ENCODE measurements at places on chromosomes 1 and 21.

- DNase-seq: no peak
Observed at GRCh38 chr1:107016376-107016978, 40.0 kb upstream of the PRMT6 start.

- peak; percentile 25 for DNase-seq
Observed at GRCh38 chr21:42467140-42467983, 28.7 kb downstream of the RSPH1 start.

DNA sequence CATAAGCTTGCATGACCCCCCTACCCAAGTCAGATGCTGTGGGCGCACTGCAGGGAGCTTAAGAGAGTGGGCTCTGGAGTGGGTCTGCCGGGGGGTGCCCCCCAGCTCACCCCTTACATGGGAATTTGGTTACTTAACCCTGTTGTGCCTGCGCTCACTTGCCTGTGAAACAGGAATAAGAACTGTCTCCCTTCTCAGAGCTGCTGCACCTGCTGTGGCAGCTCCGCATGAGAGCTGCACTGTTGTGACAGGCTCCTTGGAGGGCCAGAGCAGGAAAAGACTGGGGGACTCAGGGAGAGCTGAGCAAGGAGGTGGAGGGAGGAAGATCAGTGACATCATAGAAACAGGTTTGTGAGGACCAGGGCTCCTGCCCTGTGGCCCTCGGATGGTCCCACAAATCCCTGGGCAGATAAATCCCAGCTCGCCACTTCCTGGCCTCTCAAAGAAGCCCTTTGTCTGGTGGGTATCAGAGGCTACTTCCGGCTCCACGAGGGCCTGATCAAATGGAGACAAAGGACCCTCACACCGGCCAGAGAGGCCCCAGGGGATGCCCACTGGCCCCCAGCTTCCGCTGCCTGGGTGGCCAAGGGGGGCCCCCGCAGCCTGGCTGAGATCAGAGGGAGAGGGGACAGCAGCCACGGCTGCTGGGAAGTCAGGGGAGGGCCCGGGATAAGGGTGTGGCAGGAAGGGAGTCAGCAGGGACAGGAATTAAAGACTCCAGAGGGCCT is 28.9 kb upstream of the LAPTM5 start:
- no peak for DNase-seq

- DNase-seq: no peak
Observed at GRCh38 chr1:59007429-59007819, 223.6 kb upstream of the JUN start.

DNA sequence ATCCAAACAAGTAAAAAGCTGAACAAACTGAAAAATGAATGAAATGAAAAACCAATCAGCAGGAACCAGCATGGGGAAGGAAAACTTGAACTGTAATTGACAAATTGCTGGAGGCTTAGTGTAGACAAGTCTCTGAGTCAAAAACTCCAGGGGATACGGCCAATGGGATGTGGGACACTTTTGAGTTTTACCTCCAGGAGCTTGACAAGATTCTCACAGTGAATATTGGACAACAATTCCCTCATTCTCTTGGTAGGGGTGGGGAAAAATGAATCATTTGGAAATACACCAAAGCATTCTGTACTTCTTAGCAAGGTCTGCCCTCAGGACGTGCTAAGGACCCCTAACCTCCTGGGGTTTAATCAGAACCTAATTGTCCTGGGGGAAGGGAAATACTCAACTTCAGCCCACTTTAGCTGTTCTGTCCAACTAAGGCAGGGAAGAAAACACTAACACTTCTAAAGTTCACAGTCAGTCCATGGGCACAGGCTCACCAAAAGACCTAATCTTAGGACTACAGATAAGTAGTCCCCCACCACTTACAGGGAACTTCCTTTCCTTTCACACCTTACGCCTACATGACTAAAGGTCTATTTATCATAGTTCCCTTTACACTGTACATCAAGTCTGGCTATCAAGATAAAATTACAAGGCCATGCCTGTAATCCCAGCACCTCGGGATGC is 60.7 kb upstream of the CDC42BPA start:
- DNase-seq: no peak

- no peak for DNase-seq
Observed at GRCh38 chr1:182716740-182717720, 32.6 kb upstream of the RGS8 start.

DNA sequence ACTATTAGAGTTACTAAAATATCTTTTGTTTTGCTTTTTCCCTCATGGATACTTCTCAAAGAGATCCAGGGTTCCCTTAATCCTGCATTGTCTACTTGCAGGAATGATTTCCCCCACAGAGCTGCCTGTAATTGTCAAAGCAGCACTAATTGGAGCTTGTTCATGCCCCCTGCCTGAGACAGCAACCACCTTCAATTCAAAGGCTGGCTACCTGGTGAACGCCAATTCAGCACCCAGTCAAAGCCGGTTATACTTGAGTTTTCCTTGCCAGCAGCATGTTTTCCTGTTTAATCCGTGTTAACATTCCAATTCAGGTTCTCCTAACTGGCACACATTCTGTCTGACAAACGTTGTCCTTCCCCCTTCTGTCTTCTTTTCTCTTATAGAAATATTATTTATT is 382.9 kb downstream of the NTNG1 start:
- no peak for DNase-seq

GRCh38 chr1:36203554-36204346 is 20.5 kb upstream of the THRAP3 start:
- DNase-seq: peak; percentile 55

- DNase-seq: no peak
Observed at GRCh38 chr1:168372307-168372706, 91.6 kb downstream of the TBX19 start.
